ENCODE measurements at places on chromosomes 2 and 18.

- DNase-seq: no peak
Observed at GRCh38 chr2:34950797-34951196, 1351.7 kb upstream of the FAM98A start.

DNA sequence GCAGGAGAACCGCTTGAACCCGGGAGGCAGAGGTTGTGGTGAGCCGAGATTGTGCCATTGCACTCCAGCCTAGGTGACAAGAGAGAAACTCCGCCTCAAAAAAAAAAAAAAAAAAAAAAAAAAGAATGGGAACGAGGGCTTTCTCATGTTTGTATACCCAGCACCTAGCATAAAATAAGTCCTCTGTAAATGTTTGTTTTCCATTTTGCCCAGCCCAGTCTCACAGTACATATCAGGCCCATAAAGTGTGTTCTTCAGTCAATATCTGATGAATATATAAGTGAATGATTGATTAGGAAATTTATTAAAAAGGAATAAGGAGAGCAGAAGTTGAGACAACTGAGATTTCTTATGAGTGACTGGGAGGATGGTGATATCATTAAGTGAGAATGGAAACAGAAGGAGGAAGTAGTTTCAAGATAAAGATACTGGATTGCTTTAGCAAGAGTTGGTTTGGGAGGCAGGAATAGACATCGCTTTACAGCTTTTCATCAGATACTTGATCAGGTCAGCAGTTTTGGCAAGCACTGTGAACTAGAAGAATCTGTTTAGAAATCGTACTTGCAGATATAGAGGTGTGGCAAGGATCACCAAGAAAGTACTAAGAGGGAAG lies 327.5 kb downstream of the KIAA1328 start:
- no peak for DNase-seq

GRCh38 chr18:79797518-79798345 lies at the start of gene KCNG2:
TSS of gene KCNG2 (plus strand) at chr18:79797938. CDS start at chr18:79863668, 65,730 bp downstream.
- DNase-seq: no peak

GRCh38 chr2:146873646-146874259 lies 971.1 kb upstream of the ACVR2A start:
- no peak for DNase-seq

DNA sequence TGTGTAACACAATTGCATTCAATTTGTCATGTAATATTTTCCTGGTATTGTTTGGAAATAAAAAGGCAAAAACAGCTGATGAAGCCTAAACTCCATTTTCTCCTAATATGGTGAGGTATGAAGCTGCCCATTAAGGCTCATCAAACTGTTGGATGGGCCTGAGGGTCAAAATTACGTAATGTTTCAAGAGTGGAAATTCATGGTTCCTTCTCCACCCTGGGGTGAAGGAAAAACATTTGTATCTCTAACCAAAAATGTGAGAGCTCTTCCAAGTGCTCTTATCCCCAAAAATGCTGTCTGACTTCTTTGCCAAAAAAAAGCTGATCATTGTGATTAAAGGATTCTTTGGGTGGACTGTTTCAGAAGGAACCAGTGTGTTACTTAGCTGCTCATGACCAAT lies 91.8 kb downstream of the ARHGAP28 start:
- DNase-seq: no peak

DNA sequence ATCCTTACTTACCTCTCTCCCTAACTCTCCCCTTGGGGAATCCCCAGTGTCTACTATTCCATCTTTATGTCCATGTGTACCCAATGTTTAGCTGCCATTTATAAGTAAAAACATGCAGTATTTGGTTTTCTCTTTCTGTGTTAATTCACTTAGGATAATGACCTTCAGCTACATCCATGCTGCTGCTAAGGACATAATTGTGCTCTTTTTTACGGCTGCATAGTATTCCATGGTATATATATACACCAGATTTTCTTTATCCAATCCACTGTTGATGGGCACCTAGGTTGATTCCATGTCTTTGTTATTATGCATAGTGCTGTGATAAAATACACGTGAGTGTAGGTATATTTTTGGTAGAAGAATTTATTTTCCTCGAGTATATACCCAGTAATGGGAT lies 24.3 kb upstream of the RIOK3 start:
- DNase-seq: no peak

DNA sequence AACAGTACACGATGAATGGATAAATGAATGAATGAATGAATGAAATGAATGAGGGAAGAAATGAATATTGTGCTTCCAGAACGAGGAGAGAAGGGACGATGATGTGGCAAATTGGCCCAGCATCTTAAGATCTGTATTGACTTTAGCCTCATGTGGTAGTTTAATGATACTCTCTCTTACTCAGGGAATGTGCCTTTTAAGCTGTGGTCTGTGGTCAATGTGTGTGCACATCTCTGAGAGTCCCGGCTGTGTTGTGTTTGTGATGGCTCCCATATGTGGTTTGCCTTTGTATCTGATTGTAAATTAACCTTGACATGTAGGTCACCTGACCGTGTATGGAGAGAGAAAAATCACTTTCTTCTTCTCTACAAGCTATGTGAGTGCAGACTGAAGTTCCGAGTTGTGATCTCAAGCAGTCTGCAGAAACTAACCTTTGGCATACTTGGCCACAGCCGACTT lies 91.2 kb downstream of the NEDD4L start:
- DNase-seq: no peak

GRCh38 chr18:74796841-74797576 lies 199.3 kb downstream of the ZNF407 start:
- no peak for DNase-seq

DNA sequence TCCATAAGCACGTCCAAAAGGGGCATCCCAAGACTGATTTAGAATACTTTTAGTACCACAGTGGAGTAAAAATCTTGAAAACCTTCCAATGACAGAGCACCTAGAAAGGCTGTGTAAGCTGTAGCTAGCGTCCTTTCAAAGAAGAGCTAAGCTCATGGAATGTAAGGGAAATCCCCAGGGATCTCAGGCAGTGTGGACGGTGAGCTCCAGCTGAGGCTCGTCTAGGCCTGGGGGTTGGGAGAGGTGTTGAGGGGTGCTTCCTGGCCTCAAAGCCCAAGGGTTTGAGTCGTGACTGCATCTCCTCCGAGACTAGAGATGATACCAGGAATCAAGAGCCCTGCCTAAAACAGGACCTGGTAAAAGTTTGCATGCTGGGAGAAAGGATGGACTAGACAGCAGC lies 7.6 kb downstream of the CTIF start:
- DNase-seq: no peak
